ENCODE measurements at places on chromosomes 6 and 20.

GRCh38 chr6:113184736-113185135, 672.4 kb upstream of the MARCKS start:
- DNase-seq, result peak; percentile 37

GRCh38 chr6:28266962-28267694, at the start of gene ZSCAN26:
Gene ZSCAN26 (plus strand): TSS chr6:28267143. CDS start chr6:28271920, 4,777 bp downstream.
- DNase-seq, result peak; percentile 93

- DNase-seq, result no peak
Measured at GRCh38 chr20:24207803-24208300, 219.3 kb upstream of the GGTLC1 start.

DNA sequence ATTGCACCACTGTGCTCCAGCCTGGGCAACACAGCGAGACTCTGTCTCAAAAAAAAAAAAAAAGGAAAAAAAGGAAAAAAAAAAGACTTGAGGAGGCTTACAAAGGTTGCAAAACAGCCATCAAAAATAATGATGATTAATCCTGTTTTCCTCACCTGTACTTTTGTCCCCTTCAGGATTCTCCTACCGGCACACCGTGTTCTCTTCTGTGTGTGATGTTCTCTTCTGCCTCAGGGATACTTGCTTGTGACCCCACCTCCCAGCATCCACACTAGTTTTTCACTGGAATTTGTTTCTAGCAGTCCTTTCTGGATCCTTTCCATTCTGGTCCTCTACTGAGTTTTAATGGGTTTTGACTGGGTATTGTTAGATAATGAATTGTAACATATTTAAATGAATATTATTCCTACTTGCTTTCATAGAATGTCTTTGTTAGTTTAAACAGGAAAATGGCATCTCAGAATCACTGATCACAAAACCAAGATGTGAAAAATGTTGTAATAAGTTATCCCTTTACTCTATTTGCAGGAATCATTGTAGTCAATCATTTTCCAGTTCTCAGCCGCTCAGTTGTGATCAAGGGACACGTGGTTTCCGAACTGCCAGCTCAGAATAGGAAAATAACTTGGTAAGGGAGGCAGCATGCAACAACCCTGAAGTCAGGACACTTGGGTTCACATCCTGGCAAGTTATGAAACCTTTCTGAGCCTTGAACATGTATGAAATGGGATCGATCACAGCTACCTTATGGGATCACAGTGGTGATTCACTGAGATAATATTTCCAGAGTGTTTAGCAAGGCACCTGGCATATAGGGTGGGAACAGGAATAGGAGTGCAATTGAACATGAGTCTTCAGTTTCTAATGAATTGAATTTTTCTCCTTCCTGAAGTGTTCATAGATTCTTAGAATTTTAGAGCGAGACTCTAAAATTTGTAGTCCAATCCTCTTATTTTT, 8.5 kb downstream of the C6orf89 start:
- DNase-seq, result no peak

DNA sequence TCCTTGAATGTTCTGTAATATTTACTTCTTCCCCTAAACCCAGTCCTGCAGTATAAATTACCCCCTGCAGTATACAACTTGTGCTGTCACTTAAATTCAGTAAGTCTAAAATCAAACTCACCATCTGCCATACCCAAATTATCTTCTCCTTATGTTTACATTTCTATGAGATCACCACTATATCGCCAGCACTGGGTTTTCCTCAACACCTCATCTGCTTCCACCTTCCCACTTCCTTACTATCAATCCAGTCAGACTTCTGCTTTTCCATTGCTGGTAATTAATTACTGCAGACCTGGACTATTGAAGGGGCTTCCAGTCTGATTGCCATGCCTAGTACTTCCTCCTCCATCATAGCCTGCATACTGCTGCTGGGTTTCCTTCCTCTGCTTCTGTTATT, 15.2 kb downstream of the EFHC1 start:
- DNase-seq, result no peak
